ENCODE measurements at places on chromosomes 5 and 9.

GRCh38 chr9:79735023-79735779 lies 163.4 kb downstream of the TLE4 start:
- DNase-seq: no peak

GRCh38 chr5:137617528-137618205 lies 118.2 kb downstream of the KLHL3 start:
- no peak for DNase-seq

DNA sequence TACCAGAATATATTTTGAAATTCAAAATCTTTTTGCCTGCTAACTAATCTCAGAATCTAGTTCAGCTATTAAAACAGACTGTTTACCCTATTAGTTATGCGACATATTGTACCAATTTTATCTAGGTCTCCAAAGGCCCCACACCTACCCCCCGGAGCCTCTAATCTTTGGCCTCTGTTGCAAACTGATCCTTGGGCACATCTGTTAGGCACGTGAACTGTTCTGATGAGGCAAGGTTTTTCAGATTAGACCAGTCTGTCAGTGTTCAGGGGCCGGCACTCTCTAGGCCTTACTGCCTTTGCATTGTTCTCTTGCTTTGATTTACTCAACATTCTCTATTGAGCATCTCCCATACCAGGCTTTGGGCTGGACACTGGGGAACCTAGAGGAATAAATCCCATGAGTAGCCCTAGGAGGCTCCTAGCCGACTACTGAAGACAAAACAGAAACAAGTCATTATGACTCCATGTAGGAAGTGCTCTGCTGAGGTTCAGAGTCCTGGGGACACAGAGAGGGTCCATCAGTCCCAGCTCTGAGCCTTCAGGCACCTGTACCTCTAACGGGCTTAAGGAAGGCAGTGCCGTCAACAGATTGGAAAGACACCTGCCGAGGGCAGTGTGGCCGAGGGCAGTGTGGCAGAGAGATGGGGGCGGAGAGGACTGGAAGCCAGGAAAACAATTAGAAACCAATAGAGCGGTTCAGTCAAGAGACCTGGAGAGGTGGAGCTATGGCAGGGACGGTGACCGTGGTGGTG lies 245.1 kb downstream of the AOPEP start:
- no peak for DNase-seq

- DNase-seq: no peak
Measured at GRCh38 chr9:68851657-68852056, 146.6 kb downstream of the PIP5K1B start.

DNA sequence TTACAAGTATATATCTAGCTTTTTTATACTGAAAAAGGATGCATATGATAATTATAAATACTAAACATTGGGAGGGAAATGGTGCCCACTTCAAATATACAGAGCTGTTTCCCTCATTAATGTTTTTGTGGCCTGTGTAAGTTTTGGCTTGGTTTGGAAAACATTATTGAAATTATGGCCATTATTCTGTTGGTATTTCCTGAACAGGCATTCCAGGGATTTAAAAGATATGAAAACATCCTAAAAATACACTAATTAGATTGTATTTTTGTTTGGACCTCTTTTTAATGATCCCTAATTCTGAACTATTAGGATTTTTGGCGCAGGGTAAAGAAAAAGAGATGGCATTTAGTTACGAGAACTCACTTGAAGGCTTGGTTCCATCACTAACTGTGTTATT lies 50.9 kb downstream of the CLINT1 start:
- no peak for DNase-seq

GRCh38 chr9:35938474-35939356 lies 19.2 kb downstream of the OR2S2 start:
- no peak for DNase-seq

DNA sequence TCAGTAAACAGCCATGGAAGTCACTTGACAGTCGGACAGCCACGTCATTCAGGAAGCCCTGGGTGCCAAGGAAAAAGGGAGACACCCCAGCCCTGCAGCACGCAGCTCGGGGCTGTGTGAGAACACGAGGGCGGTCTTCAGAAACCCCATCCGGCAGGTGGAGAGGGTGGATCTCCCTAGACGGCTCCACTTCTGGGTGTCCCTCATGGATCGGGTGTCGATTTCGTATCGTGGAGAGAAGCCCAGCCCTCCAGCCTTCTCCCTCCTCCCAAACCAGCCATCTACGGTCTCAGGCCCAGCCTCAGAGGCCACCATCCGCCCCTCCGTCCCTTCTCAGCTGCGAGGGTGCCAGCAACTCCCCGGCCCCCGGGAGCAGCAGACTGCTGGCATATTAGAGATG lies 65.5 kb upstream of the BARHL1 start:
- no peak for DNase-seq

DNA sequence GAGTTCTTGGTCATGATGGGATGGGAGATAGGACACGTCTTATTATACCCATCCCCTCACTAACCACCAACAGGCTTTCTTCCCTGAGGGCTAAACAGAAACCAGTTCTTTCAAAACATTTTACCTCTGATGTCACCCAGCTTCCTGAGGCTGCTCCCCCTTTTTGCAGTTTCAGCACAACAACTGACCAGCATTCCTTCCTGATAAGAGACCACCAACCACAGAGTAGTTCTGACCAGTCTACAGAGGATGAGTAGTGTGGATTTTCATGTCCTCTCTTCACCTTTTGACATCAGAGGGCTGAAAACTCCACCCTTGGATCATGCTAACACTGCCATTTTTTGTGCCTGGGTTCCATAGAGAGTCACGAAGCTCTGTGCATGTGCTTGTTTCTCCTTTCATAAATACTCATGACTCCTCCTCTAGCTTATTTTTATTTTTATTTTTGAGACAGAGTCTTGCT lies 82.6 kb downstream of the OSTF1 start:
- DNase-seq: no peak

DNA sequence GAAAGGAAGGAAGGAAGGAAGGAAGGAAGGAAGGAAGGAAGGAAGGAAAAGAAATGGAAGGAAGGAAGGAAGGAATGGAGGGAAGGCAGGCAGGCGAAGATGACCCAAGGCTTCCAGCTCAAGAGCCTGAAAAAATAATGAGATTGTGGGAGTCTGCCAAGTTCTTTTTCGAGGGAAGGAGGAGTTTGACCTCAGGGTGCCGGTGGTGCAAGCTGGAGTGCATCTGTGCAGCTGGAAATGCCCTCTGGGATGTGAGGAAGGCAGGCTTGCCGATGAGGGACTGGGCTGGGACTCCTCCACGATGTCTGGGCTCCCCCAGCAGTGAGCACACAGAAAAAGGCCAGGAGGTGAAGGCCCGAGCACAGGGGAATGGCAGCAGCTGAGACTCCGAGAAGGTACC lies 154.9 kb upstream of the DAPK1 start:
- no peak for DNase-seq

DNA sequence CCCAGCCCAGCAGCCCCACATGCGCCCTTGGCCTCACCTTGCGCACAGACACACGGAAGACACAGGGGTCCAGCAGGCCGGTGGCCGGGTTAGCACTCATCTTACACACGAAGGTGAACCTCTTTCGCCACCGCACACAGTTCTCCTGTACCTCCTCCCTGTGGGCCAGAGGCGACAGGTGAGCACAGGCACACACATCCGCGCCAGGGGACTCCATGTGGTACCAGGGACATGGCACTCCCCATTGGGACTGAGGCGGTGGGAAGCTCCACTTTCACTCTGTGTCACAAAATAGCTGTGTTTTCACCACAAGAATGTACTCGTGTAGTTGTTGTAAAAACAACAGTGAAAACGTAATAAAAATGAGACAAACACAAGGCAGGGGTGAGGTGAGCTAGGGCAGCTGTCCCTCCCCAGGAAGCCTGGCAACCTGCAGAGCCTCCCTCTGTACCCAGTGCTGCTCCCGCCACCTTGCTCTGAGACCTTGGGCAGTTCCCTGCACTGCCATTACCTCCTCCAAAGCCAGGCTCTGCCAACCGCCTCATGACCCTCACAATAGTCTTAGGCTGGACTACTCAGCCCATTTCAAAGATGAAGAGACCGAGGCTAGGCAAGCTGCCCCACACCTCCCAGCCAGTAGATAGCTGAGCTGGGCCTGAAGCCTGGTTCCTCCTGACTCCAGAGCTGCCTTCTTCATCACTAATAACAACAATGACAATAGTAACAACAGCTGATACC lies 16.3 kb upstream of the DPM2 start:
- no peak for DNase-seq

- no peak for DNase-seq
Measured at GRCh38 chr5:6584101-6584645, 48.7 kb downstream of the NSUN2 start.

DNA sequence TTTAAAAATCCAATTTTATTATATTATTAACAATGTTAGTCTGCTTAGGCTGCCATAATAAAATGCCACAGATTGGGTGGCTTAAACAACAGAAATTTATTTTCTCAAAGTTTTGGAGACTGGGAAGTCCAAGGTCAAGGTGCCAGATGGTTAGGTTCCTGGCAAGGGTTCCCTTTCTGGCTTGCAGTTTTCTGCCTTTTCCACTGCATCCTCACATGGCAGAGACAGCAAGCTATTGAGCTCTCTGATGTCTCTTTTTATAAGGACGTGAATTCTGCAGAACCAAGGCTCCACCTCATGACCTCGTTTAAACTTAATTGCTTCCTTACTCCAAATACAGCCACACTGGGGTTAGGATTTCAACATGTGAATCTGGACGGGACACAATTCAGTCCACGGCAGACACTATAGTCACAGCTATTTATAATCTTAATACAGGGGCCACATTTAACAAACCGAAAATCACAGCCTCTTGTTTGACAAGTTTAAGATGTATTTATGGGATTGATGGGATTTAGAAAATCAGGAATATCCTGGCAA lies 174.9 kb upstream of the PUM3 start:
- no peak for DNase-seq

- no peak for DNase-seq
Measured at GRCh38 chr9:109016132-109016531, 2.8 kb upstream of the CTNNAL1 start.

DNA sequence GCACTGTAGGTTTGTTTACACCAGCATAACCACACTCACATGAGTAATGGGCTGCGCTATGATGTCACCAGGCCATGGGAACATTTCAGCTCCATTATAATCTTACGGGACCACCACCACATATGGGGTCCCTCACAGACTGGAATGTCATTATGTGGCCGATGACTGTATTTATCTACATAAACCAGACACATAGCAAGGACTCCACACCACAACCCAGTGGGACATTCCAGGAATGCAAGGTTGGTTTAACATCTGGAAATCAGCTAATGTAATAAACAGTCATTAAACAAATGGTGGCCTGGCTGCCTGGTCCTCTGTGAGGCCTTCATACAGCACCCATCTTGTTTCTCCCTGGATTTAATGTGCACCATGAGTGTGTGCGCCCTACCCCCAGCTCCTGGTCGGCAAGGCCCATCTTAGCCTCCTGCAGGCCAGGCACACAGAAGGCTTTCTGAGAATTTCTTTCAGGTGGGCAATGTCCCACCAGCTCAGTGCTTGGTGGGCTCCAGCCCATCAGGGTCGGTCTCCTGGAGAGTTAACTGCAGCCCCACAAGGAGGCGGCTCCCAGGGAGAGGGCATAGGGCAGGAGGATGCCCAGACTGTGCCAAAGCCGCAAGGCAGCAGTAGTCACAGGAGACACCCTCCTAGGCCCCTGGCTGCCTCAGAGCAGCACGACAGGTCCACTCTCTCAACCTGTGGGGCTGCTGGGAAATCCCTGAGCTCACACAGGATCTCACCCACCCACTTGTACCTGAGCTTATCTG lies 35.9 kb upstream of the SARDH start:
- no peak for DNase-seq

- no peak for DNase-seq
Measured at GRCh38 chr5:157455057-157455456, 5.0 kb upstream of the NIPAL4 start.
